ENCODE measurements at places on chromosomes 7 and 10.
A peak's percentile ranks its signal among the peaks of the same experiment; 100 is the strongest.

DNA sequence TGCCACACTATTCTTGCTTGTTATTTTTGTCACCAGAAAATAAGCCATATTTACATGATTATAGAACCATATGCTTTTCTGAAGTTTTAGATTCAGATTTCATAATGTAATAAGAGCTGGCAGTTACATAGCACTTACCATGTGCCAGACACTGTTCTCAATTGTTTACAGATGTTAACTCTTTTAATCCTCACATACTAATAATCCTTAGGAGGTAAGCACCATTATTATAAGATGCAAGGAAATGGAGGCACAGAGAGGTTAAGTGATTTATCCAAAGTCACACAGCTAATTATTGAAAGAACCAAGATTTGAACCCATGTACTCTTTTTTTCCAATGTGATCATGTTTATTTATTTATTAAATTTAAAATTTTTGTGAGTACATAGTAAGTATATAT is 57.2 kb downstream of the CREB5 start:
- DNase-seq = no peak

GRCh38 chr10:122128357-122128756 is 139.4 kb downstream of the TACC2 start:
- no peak for DNase-seq

- DNase-seq = no peak
Observed at GRCh38 chr10:106734220-106734619, 430.3 kb downstream of the SORCS1 start.

GRCh38 chr7:1912593-1913465 is 242.8 kb downstream of the ELFN1 start:
- DNase-seq = no peak

DNA sequence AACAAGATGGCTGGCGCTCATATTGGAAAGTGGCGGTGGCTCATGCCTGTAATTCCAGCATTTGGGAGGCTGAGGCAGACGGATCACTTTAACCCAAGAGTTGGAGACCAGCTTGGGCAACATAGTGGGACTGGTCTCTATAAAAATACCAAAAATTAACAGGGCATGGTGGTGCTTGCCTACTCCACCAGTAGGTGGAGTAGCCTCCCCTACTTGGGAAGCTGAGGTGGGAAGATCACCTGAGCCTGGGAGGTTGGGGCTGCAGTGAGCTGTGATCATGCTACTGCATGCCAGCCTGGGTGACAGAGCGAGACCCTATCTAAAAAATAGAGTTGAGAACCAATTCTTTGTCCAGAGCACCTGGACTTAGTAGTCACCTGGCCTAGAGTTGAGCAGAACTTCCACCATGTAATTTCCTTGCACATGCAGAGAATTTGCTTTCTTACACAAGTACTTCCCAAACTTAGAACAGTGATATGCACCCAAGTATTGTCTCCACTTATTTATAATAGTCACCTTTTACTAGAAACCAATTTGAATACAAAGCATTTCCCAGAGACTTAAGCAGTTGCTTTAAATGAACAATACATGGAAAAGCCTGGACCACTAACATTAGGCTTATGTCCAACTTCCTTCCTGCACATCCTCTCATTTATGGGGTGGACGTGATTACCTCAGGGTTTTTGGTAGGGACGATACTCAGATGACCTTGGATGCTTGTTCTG is 15.9 kb downstream of the LAMB4 start:
- DNase-seq = no peak

GRCh38 chr10:58838561-58839208 is 326.0 kb downstream of the BICC1 start:
- DNase-seq = no peak

DNA sequence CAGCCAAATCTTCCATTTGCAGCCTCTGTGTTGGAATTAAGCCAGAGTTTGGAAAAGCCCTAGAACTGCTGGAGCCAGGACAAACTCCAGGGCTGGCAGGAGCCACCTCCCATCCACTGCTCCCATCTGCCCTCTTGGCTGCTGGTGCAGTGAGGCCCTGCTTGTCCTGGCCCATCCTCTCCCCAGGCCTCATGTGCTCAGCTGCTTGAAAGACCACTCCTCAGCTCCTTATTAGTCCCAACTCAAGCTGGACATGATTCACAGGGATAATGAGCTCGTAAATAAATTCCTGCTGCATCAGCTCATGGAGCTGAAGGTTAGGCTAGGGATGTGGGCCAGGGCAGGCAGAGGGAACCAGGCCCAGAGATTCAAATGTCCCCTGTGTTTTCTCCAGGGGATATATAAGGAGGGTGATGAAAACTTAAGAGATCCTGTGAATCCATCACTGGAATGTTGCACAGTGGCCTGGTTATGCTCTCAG is 282.8 kb downstream of the RPS24 start:
- peak; percentile 60 for DNase-seq

All from spinal cord (tissue), 10 donors.